Frontal cortex (tissue), 4 donors: ENCODE measurements at places on chromosomes 5 and 9. TPM values are rescaled to one million over a fixed set of nuclear protein-coding genes. Genes with fewer than 3 reads are reported as not detected.

Gene SPATA31C1
- total RNA-seq: not detected

Gene INSYN2B
- total RNA-seq: 0.82 TPM

Gene PPP3R2
- total RNA-seq: 0.41 TPM

Gene GRAMD2B
- total RNA-seq: 6.5 TPM

Gene POU5F2
- total RNA-seq: 2.0 TPM

Gene RANBP3L
- 10.6 TPM for total RNA-seq

Gene PHF24
- 19.2 TPM for total RNA-seq

Gene PITX1
- total RNA-seq: not detected

Gene PCDHGA5
- total RNA-seq: 5.7 TPM

Gene HAVCR2
- 7.3 TPM for total RNA-seq

Gene ADGRD2
- not detected for total RNA-seq

Gene SHISAL2B
- total RNA-seq: not detected

Gene PIP5KL1
- 6.1 TPM for total RNA-seq

Gene HACD4
- 0.41 TPM for total RNA-seq

Gene GPRIN1
- 101 TPM for total RNA-seq

Gene EGFLAM
- total RNA-seq: 2.9 TPM

Gene CAMSAP1
- 157 TPM for total RNA-seq

Gene ADAMTSL1
- 11.4 TPM for total RNA-seq

Gene IL13
- not detected for total RNA-seq

Gene ANXA2R
- total RNA-seq: 0.41 TPM

Gene FAM81B
- total RNA-seq: not detected

Gene IFNB1
- total RNA-seq: not detected

Gene PCDHB9
- 4.9 TPM for total RNA-seq

Gene CCDC180
- total RNA-seq: 9.8 TPM

Gene PCDHGB2
- total RNA-seq: 6.1 TPM

Gene PFN3
- 0.82 TPM for total RNA-seq

Gene HTR4
- total RNA-seq: 1.2 TPM

Gene OLFM1
- 69.7 TPM for total RNA-seq

Gene ABITRAM
- 6.5 TPM for total RNA-seq

Gene CAVIN4
- 14.7 TPM for total RNA-seq
